ENCODE measurements at places on chromosomes 7 and 10.

DNA sequence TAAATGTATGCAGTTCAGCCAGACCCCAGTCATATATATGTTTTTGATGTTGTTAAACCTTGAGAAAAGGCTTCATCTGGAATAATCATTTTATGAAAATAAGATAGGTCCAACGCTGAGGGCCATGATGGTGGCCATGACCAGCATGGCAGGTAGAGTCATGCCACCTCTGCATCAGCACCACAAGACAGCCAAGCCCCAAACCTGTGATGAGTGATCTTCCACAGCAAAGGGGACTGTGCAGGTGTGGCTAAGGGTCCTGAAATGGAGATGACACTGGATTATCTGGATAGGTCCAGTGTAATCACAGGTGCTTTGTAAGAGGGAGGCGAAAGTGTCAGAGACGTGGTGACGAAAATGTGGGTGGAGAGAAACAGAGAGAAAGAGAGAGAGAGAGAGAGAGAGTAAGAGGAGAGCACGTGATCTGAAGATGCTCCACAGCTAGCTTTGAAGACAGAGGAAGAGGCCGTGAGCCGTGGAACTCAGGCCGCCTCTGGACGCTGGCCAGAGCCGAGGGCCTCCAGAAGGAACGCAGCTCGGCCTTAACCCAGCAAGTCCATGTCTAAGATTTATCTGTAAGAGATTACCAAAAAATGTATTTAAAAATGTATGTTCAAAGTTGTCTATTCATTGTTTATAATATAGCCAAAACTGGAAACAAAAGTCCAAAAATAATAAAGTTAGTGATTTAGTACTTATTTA lies 304.4 kb upstream of the SHH start:
- no peak for DNase-seq

- DNase-seq = no peak
These were observed 94.0 kb downstream of the TBXAS1 start for GRCh38 chr7:139923090-139923489.

- peak; percentile 87 for DNase-seq
These were observed 221.6 kb upstream of the MKLN1 start for GRCh38 chr7:131105799-131106680.

DNA sequence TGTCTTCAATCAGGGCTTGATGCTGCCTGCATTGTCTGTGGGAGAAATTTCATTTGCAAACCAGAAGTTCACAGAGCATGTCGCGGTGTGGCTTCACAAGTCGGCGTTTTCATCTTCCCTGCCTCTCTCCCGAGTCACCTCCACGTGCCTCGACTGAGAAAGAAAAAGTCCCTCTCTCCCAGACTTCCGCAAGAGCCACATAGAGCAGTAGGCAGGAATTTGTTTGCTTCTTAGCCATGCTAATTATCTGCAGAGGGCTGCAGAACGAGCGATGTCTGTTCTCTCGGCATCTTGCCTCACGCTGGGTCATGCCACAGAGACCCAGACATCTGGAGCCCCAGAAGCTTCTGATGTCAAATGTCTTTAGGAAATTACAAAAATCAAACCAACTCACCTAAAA lies 272.2 kb downstream of the TCF7L2 start:
- DNase-seq = no peak

DNA sequence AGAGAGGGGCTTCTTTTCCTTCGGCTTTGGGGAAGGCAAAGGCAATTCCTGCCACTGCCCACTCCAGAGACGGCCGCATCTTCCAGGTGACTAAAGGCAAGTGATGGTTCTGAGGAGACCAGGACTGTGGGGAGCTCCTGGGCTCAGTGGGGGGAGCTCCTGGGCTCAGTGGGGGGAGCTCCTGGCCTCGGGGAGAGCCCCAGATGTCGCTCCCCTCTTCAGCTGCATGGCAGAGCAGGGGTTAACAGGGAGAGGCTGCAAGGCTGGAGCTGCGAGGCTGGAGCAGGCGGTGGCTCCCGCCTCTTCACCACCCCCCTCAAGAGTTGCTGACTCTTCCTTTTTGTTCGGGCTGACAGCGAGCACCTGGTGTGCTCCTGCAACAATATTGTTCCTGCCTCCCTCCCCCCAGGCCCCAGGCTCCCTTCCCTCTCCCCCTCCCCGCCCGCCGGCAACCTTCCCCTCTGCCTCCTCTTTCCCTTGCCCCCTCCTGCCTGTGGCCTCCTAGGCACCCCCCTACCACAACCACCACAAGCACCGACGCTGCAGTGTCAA lies 56.3 kb upstream of the LBX1 start:
- DNase-seq = no peak

DNA sequence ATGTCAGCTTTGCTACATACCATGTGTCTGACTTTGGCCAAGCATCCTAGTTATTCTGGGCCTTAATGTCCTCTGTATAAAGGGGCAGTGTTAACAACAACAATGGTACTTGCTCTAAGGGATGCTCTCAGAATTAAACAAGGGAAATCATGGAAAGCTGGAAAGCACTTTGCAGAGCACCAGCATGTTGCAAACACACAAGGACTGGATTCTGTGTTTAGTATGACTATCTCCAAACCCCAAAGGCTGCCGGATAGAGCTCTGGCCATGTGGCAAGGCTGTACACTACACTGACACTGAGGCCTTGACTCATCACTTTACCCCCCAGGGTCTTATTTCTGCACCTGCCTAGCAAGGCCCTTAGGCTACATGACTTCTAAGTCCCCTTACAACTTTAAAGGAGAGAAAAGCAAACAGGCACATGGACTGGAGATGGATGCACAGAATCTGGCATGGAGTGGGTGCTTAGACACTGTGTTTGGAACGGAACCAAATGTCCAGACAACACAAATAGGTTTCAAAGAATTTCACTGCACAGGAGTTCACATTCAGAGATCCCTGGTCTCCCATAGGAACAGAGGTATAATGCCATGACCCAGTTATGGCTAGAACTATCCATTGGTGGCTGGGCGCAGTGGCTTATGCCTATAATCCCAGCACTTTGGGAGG lies 74.6 kb downstream of the FAM13C start:
- no peak for DNase-seq

- no peak for DNase-seq
These were observed 6.4 kb downstream of the HOXA13 start for GRCh38 chr7:27193335-27194001.

DNA sequence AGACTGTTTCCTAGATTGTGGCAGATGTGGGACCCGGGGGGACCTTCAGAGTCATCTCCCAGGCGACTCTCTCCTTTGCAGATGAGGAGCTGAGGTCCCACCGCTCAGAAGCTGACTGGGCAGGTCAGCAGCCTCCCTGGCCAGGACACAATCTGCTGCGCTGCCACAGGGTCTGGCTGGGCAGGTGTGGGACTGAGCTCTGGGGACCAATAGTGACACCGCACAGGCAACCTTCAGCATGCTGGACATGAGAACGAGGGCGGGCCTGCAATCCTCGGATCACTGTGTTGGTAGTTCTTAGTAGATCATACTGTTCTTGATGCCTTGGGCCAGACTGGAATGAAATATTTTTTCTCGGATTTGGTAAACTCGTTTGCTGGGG lies 20.5 kb upstream of the CRYGN start:
- no peak for DNase-seq

DNA sequence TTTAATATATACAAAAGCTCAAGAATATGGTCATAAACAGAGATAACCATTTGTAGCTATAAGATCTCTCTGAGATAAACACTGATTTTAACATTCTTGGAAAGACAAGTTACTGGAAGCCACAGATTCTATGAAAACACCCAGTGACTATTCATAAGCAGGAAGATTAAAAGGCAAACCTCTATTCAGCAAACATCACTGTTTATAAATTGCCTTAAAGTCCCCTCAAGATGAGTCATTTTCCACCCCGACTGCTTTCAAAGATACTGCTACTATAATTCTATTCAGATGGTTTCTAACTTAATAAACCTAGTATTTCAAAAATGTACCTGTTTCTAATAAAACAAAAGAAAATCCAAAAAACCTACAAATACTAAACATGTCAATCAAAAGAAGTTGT lies 21.0 kb downstream of the TM9SF3 start:
- no peak for DNase-seq

- no peak for DNase-seq
These were observed 77.5 kb upstream of the PDE1C start for GRCh38 chr7:32147546-32148268.

DNA sequence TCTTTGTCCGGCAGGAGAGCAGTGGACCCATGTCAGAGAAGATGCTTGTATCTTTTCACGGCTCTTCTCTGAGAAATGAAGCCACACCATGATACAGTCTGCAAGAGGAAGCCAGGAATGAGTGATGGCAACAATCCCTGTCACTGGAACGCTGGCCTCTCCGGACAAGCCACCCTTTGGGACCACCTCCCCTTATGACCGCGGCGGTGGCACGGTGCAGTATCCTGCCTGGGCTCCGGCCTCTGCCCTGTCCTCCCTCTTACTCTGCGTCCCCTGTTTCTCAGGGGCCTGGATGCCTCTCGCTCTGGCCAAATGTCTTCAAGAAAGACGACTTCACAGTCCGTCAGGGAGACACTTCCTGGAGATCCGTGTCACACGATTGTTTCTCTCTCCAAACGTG lies 370.5 kb downstream of the ZNF716 start:
- DNase-seq = no peak

- DNase-seq = peak; percentile 50
These were observed 95.0 kb upstream of the DDC start for GRCh38 chr7:50660040-50660829.

GRCh38 chr7:54811041-54811845 lies 52.2 kb upstream of the SEC61G start:
- no peak for DNase-seq

DNA sequence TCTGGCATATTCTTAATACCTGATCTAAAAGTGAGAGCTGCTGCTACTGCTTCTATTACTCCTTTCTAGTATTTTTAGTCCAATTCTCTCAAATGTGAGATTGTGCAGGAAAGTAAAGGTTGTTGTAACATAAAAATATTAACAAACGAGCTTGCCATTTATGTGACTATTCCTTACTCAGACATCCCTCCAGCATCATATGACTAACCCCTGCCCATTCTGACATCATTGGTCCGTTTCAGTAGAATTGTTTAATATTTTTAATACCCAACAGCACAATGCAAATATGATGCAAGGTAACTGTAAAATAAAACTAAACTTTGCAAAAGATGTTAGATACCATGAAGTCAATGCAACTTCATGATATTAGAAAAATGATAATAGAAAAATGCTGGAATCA lies 83.6 kb downstream of the CFAP58 start:
- no peak for DNase-seq

DNA sequence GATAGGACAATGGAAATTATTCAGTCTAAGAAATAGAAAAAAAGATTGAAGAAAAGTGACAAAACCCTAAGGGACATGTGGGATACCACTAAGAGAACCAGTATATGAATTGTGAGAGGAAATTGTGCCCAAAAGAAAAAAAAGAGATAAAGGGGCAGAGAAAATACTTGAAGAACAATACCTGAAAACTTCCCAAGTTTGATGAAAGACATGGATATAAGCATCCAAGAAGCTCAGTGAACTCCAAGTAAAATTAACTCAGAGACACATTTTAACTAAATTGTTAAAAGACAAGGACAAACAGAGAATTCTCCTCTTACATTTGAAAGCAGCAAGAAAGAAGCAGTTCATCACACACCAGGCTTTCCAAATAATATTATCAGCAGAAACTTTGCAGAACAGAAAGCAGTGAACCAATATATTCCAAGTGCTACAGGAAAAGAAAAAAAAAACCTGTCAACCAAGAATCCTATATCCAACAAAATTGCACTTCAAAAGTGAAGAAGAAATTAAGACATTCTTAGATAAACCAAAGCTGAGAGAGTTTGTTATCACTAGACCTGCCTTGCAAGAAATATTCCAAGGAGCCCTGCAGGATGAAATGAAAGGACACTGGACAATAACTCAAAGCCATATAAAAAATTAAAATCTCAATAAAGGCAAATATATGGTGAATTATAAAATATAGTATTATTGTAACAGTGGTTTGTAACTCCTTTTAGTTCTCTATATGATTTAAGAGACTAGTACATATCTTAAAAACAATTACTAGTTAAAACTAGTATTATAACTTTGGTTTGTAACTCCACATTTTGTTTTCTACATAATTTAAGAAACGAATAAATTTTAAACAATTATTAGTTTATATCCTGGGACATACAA lies 470.0 kb downstream of the PTPRN2 start:
- peak; percentile 1 for DNase-seq

- DNase-seq = peak; percentile 84
These were observed 39.7 kb upstream of the TNKS2 start for GRCh38 chr10:91758303-91759146.

GRCh38 chr7:105389088-105389650 lies 448 bp upstream of the SRPK2 start:
- peak; percentile 68 for DNase-seq

- no peak for DNase-seq
These were observed 43.8 kb downstream of the SP8 start for GRCh38 chr7:20742913-20743312.

- DNase-seq = no peak
These were observed 1.0 kb upstream of the CTTNBP2 start for GRCh38 chr7:117874191-117874700.

GRCh38 chr7:4960363-4960762 lies 1.4 kb upstream of the MMD2 start:
- DNase-seq = no peak

DNA sequence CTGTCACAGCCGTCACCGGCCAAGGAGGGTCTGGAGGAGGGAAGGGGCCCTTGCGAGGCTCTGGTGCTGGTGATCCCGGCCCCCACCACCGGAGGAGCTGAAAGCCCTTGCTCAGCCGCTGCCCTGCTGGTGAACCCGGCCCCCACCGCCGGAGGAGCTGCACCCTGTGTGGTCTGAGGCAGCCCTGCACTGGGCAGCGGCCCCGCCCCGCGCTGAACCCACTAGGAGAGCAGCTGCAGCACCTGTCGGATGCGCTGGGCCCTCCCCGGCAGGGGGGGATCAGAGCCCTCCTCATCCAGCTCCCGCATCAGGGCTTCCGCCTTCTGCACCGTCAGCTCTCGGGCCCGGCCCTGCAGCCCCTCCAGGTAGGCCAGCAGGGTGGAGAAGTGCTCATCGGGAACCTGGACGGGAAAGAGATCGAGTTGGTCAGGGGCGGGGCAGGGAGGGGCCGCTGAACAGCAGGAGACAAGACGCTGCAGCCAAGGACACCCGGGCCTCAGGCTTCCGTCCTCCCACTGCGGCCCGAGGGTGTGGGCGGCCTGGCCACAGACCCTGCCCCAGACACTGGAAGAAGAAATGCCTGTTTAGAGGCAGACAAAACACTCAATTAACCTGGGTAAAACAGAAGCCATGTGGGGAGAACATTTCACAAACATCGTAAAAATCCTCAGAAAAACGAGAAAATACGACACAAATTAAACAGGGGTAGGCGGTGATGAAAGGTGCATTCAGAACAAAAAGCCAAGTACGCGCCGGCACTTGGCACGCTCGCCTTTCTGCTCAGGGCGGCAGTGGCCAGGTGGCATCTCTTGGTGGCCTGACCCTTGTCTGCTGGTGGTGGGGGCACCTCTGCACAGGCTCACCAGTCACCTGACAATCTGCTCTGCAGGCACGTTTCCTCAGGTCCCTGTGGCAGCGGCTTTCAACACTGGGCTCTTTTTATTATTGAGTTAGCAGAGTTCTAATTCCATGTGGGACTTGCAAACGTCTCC lies 14.7 kb downstream of the CYP2W1 start:
- DNase-seq = no peak
